ENCODE measurements at places on chromosomes 11 and 22.

- no peak for DNase-seq
Measured at GRCh38 chr11:77471558-77472193, 2.2 kb downstream of the PAK1 start.

- DNase-seq: peak; percentile 21
Measured at GRCh38 chr11:125429174-125429707, 66.8 kb downstream of the FEZ1 start.

GRCh38 chr11:14082338-14082737, 119.8 kb downstream of the SPON1 start:
- DNase-seq: no peak

DNA sequence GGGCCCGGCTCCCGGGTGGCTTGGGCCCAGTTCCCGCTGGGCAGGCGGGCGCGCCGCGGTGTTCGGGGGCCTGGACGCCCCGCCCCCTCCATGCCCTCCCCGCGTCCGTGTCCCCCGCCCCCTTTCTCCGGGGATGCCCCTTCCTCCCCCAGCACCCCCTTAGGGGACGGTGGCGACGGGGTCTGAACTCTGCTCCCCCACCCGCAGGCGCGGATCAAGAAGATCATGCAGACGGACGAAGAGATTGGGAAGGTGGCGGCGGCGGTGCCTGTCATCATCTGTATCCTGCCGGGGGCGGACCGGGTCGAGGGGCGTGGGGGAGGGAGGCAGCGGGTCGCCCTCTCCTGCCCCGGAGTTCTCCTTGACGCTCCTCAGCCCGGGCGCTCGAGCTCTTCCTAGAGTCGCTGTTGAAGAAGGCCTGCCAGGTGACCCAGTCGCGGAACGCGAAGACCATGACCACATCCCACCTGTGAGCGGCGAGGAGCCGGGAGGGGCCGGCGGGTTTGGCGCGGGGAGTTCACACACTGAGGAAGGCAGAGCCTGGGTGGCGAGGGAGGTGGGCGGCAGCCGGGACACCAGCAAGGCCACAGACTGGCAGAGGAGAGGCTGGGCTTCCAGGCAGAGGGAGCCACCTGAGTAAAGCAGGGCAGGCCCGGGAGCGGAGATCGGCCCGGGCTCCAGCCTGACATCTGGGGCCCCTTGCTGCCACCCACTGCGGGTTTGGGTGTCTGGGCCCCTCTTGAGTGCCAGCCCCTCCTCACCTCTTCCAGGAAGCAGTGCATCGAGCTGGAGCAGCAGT, 546 bp downstream of the DRAP1 start:
- no peak for DNase-seq

DNA sequence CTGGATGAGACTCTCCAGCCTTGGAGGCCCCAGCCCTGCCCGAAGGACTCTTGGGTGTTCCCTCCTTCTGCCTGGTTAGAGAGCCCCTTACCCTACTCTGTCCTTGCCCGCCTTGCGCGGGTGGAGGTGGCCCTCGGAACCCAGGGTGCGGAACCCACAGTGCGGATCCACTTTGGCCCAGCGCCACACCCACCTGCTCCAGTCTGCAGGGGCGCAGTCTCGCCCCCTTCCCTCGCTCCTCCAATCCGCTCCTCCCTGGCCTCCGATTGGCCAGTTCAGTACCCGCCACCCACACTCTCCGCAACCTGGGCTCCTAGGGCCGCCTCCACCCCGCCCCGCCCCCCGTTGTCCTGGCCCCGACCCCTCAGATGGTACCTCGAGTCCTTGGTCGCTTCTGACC, 2.4 kb downstream of the CAPN1 start:
- DNase-seq: no peak

- DNase-seq: no peak
Measured at GRCh38 chr11:27971171-27971570, 136.8 kb downstream of the KIF18A start.

DNA sequence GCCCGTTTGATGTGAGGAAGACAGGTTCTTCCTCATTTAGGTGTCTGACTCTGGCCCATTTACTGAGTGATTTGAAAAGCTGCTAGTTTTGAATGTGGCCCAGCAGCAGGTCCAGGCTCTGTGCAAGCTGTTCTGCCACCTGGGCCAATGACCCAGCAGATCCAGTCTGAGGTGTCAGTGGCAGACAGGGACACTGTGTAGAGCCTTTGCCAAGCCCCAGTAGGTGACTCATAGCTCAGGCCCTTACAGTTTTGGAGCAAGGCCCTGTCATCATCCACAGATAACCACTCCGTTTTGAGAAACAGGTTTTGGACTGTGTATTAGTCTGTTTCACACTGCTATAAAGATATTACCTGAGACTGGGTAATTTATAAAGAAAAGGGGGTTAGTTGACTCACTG, 23.9 kb downstream of the TSPAN32 start:
- DNase-seq: no peak

GRCh38 chr11:108035690-108036089, 27.0 kb downstream of the CUL5 start:
- DNase-seq: no peak

- no peak for DNase-seq
Measured at GRCh38 chr11:10221342-10221741, 72.7 kb downstream of the SBF2 start.

DNA sequence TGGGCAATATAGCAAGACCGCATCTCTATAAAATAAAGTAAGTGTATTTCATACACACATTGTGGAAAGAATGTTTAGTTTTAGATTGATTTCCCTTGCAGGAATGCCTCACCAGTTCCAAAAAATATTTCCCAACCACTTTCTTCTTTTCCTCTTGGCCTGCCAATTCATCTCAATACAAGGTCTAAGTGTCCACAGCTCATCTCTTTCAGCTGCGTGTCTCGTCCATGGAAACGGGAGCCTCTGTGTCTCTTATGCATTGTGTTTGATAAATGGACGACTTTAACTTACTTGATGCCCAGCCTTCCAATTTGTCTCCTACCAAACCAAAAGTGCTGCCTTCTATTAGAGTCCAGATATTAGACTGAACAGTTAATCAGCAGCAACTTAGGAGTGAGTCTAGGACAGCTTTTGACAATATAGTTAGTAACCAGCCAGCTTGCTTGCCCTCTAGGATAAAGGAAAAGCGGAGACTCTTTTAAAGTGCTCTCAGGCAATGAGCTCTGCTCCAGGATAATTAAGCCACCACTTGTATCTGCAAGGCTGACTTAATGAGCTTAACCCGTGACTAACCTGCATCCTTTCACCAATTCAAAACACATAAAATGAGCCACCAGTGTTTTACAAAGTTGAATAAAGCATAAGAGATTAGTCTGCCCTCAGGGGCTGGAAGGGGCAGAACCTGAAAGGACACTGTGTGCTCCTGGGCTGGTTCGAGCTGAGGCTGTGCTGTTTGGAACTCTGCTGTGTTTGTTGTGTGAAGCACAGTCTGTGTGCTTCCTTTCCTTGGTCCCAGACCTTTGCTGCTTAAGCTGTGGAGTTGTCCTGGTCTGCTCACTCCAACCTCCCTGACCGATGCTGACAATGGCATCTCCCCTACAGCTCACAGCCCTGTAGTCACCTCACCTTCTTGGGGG, 27.5 kb downstream of the FBXO7 start:
- no peak for DNase-seq

DNA sequence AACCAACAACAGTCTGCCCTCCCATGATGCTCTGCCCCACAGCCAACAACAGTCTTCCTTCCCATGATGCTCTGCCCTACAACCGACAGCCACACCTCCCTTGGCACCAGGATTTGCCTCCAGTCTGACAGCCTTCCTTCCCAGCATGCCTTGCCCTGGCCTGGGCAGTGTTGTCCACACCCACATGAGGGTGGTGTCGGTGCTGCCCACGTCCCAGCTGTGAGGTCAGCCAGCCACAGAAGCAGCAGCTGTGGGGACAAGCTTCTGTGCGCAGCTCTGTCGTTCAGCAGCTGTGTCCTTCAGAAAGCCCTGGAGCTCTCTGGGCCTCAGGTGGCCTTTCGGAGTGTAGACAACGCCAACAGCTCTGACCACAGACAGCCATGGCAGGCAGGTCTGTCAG, 1378.9 kb downstream of the BRD1 start:
- DNase-seq: no peak

- no peak for DNase-seq
Measured at GRCh38 chr22:50701076-50701419, 28.4 kb downstream of the SHANK3 start.

GRCh38 chr11:44434191-44434590, 124.3 kb upstream of the ALX4 start:
- DNase-seq: no peak

DNA sequence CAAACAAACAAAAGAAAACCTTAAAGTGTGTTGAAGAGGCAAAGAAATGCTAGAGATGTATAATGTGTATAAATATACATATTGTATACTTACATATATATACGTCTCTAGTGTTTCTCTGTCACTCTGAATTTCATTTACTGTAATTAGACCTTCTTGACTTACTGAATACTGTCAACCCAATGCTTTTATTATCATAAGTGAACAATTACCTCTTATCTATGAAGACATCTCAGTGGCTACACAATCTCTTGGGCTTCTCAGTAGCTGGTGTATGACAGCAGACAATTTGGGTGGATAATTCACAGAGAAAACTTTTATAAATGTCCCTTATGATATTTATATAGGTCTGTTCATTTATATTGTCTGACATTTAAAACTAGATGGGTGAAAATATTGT, 664.1 kb upstream of the ANO3 start:
- DNase-seq: no peak

- no peak for DNase-seq
Measured at GRCh38 chr22:46969961-46970360, 207.5 kb downstream of the TBC1D22A start.

- DNase-seq: no peak
Measured at GRCh38 chr11:19291064-19291463, 50.3 kb upstream of the E2F8 start.

DNA sequence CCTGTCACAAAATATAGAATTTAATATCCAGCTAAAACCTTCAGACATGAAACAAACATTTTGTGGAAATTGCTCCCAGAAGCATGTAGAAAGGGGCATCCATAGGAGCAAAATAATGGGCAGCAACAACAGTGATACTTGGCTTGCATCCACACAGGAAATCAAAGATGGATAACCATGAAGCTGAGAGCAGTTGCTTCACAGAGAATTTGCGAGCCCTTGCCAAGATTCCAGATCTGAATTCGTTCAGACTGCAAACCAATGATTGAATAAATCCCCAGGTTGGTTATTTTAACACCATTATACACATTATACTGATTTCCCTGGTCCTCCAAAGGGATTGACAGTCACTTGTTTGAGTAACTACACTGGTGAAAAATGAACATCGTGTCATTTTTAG, 15.6 kb upstream of the OR51L1 start:
- DNase-seq: no peak

GRCh38 chr22:27490080-27490479, 311.5 kb downstream of the MN1 start:
- no peak for DNase-seq

- peak; percentile 27 for DNase-seq
Measured at GRCh38 chr11:7536100-7536499, 22.3 kb downstream of the PPFIBP2 start.

GRCh38 chr11:65516135-65516968, 8.5 kb upstream of the SCYL1 start:
- DNase-seq: no peak

DNA sequence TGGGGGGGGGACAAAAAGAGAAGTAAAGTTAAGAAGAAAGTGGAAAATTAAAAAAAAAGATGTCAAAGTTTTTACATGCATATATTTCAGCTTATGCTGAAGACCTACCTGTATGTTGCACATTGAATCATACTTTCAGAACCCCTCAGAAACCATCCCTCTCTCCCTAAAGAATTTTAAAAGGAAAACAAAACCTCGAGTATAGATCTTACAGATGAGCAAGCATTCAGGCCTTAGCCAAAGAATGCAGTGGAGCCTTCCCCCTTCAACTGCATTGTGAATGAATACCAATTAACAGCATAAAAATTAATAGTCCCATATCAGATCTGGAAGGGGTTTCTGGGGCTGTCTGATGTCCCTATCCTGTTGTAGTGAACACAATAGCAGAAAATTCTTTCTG, 16.3 kb downstream of the KDELR3 start:
- no peak for DNase-seq

DNA sequence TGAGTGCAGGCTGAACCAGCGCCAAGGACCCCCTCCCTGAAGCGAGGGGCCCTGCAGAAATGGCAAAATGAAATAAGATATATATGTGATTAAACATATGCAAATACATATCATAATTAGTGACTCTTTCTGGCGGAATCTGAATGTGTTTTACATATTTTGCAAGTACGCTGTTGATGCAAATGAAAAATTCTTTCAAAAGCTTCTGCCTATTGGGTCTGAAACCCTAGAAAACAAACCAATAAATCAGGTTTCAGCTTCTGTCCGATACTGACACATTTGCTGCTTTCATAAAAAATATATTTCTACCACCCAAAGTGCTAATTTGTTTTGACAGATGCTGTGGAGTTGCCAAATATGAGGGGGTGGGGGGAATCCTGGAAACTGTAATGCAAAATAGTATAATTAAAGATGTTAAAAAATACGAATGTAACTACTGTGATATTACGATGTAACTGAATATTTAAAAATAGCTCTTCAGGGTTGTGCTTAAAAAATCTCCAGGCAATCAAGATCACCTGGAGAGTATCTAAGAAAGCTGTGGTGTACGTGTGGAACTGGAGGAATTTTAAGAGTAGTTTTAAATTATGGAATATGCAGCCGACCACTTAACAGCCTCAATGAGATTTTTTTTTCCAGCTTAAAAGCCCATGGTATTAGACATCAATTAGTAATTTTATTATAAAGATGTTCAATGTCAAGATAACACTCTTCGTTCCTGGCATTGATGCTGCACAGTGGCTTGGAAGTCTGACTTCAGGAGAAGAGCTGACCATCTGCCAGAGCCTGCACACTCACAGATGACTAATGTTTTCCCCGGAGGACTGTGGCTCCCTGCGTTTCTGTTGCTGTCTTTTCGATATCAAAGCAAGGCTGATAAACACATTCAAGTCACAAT, 122.2 kb upstream of the RCN1 start:
- DNase-seq: no peak

GRCh38 chr11:116375221-116375620, 397.6 kb downstream of the BUD13 start:
- DNase-seq: no peak

DNA sequence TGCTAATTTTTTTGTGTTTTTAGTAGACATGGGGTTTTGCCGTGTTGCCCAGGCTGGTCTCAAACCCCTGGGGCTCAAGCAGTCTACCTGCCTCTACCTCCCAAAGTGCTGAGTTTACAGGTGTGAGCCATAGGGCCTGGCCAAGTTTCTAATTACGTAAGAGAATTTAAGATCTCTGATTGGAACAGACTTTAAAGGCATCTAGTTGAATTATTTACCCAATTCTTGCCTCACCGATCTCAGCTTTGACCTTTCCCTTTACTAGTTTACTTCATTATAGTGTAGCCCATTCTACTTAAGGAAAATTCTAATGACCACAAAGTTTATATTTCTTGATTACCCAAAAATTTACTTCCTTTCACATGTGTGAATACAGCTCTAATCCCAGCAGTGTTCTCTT, 81.6 kb downstream of the YAP1 start:
- no peak for DNase-seq

GRCh38 chr11:73465023-73465675, 89.0 kb downstream of the RELT start:
- no peak for DNase-seq

- no peak for DNase-seq
Measured at GRCh38 chr22:44298406-44299091, 14.2 kb downstream of the SHISAL1 start.
